ENCODE measurements at places on chromosomes 2 and 18. TPM values are rescaled to one million over a fixed set of nuclear protein-coding genes. Genes with fewer than 3 reads are reported as not detected.

The NR4A2 gene
- 7.9 TPM for total RNA-seq

The UGT1A8 gene
- total RNA-seq, result not detected

The OTOS gene
- total RNA-seq, result not detected

DNA sequence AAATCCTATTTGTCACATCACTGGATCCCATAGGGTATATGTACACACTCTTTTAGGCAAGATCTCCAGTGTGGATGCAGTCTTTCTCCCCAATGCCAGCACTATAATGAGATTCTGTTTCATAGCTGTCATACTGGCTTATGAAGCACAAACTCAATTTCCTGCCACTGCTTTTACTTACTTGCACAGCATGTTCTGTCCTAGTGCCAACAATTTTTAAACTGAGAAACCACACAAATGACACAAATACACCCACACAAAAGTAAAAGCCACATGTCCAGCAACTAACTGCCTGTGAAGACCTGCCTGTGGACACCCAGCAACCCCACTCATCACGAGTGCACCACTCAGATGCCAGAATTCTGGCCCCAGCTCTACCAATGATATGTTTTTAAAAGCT, 29.6 kb upstream of the RNU4ATAC start:
- no peak overlapping the region for H3K27ac ChIP-seq
- no peak overlapping the region for H3K4me3 ChIP-seq
- H3K4me1 ChIP-seq, result peaks cover 5% of the 10 kb centered on the region

GRCh38 chr18:24396082-24396633, 1.5 kb downstream of the OSBPL1A start:
- H3K27me3 ChIP-seq, result peaks cover 25% of the 10 kb centered on the region
- H3K36me3 ChIP-seq, result no peaks in the 10 kb centered on the region
- no peak overlapping the region for H3K4me3 ChIP-seq
- H3K4me1 ChIP-seq, result peaks cover 4% of the 10 kb centered on the region
- no peak overlapping the region for H3K27ac ChIP-seq
- no peak for DNase-seq

DNA sequence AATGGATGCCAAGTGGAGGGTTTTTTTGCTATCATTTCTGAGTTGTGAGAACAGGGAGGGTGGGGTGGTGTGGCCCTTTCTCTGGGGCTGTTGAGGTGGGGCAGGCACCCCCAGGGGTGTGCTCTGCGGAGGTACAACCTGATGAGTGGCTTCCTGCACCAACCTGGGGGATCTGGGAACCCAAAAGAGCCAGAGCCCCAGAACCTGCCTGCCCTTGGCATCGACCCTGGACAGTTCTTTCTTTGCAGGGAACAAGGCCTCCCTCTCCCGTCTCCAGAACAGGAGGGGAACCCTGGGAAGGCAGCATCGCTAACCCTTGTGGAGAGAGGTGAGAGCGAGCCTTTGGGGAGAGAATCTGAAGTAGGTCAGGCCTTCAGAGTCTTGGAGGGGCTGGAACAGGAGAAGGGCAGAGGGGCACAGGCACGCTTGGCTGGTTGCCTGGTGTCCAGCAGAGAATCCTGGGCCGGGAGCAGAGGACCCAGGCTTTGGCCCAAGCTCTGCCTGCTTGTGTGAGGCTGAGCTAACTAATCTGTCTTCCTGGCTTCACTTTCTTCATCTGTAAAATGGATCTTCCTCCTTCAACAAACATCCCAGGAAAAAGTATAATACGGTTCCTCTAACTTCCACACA, 84.9 kb downstream of the RHOB start:
- H3K4me3 ChIP-seq, result no peak overlapping the region
- no peak overlapping the region for H3K27ac ChIP-seq
- no peaks in the 10 kb centered on the region for H3K36me3 ChIP-seq
- no peak for DNase-seq
- peaks cover 12% of the 10 kb centered on the region for H3K27me3 ChIP-seq

DNA sequence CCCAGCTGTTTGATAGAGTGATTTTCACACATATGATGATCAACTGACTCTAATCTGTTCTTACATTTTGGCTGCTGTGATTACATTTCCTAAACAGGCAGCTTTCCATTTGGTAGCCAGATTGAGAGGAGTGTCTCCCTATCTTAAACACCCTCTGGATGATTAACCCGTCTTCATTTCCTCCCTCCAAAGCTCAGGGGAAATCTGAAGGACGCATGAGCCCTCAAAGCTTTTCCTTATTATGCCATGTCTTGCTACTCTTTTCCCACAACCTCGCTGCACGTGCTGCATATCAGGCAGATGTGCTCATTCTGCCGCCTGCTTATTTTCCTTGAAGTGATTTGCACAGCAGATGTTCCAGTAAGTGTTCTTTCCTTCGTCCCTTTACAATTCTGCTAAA, 837.4 kb downstream of the LRRTM4 start:
- no peak overlapping the region for H3K27ac ChIP-seq
- H3K4me1 ChIP-seq, result no peaks in the 10 kb centered on the region
- DNase-seq, result no peak
- H3K27me3 ChIP-seq, result no peaks in the 10 kb centered on the region

GRCh38 chr18:22170421-22171257, 1.2 kb downstream of the GATA6 start:
- peaks cover 31% of the 10 kb centered on the region for H3K36me3 ChIP-seq
- H3K4me1 ChIP-seq, result peaks cover 34% of the 10 kb centered on the region
- H3K27ac ChIP-seq, result peak overlapping the region; percentile 98
- no peaks in the 10 kb centered on the region for H3K27me3 ChIP-seq

DNA sequence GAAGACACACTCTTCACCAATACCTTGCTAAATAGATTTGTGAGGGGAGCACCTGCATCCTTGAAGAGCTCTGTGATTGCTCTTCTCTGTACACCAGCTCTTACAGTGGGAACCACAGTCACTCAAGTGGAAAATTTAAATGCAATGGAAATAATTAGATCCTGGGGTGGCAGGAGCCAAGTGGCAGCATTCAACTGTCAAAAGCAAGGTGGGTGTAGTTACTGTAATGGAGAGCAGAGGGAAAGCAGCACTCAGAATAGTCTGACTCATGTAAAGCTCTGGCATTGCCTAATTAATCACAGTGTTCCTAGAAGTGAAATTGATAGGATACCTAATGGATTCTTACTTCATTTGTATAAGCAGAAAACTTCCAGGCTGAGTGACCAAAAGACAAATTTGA, 245.8 kb downstream of the KCNE4 start:
- no peaks in the 10 kb centered on the region for H3K27me3 ChIP-seq
- H3K4me1 ChIP-seq, result no peaks in the 10 kb centered on the region
- H3K4me3 ChIP-seq, result no peak overlapping the region

- no peaks in the 10 kb centered on the region for H3K4me1 ChIP-seq
- H3K4me3 ChIP-seq, result no peak overlapping the region
- no peaks in the 10 kb centered on the region for H3K27me3 ChIP-seq
- H3K36me3 ChIP-seq, result peaks cover 10% of the 10 kb centered on the region
Measured at GRCh38 chr2:132253496-132254305, 91.9 kb upstream of the ANKRD30BL start.

GRCh38 chr2:230569298-230569697, 143.3 kb upstream of the CAB39 start:
- DNase-seq, result no peak
- no peaks in the 10 kb centered on the region for H3K4me1 ChIP-seq
- H3K27me3 ChIP-seq, result peaks cover 4% of the 10 kb centered on the region
- no peak overlapping the region for H3K4me3 ChIP-seq

GRCh38 chr2:178844701-178845100, 37.5 kb upstream of the TTN start:
- no peak overlapping the region for H3K4me3 ChIP-seq
- peaks cover 15% of the 10 kb centered on the region for H3K36me3 ChIP-seq
- H3K27me3 ChIP-seq, result no peaks in the 10 kb centered on the region

- DNase-seq, result no peak
- peaks cover 10% of the 10 kb centered on the region for H3K36me3 ChIP-seq
- H3K27me3 ChIP-seq, result no peaks in the 10 kb centered on the region
- H3K27ac ChIP-seq, result no peak overlapping the region
- H3K4me3 ChIP-seq, result no peak overlapping the region
- no peaks in the 10 kb centered on the region for H3K4me1 ChIP-seq
Measured at GRCh38 chr2:11566383-11566782, 32.5 kb downstream of the GREB1 start.

All from progenitor cell of endocrine pancreas (in vitro differentiated cells).